ENCODE measurements at places on chromosomes 11 and 22. TPM values are rescaled to one million over a fixed set of nuclear protein-coding genes. Genes with fewer than 3 reads are reported as not detected.

DNA sequence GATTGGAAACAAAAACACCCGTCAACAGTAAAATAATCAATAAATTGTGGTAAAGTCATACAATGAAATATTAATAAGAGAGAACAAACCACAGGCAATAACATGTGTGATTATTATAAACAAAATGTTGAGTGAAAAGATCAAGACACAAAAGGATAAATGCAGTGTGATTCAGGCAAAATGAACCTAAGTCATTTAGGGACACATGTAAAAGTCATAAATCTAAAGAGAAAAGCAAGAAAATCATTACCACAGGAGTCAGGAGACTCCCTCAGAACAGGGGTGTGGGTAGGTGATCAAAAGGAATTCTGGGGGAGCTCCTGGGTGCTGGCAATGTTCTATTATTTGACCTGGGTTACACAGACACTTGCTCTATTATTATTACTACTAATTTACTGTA lies 47.9 kb upstream of the PPP2R1B start:
- no peak for DNase-seq
- no peak overlapping the region for H3K4me3 ChIP-seq
- H3K27ac ChIP-seq, result peak overlapping the region; percentile 40
- H3K4me1 ChIP-seq, result peaks cover 8% of the 10 kb centered on the region
- 0 out of 2 replicates have a peak, but pooled peaks cover 2% of the 10 kb centered on the region for H3K36me3 ChIP-seq

- no peak overlapping the region for H3K27ac ChIP-seq
- H3K27me3 ChIP-seq, result no peaks in the 10 kb centered on the region
- peaks cover 3% of the 10 kb centered on the region for H3K4me1 ChIP-seq
These were observed 21.4 kb upstream of the TMEM184B start for GRCh38 chr22:38294193-38294592.

GRCh38 chr11:36098087-36098486 lies 154.2 kb downstream of the LDLRAD3 start:
- H3K4me1 ChIP-seq, result peaks cover 5% of the 10 kb centered on the region
- H3K36me3 ChIP-seq, result peaks cover 1% of the 10 kb centered on the region
- no peak overlapping the region for H3K27ac ChIP-seq
- no peaks in the 10 kb centered on the region for H3K27me3 ChIP-seq

Gene MIF
- polyA plus RNA-seq, result 798 TPM

- peaks cover 10% of the 10 kb centered on the region for H3K27me3 ChIP-seq
- H3K36me3 ChIP-seq, result no peaks in the 10 kb centered on the region
- H3K27ac ChIP-seq, result no peak overlapping the region
- no peak for DNase-seq
- H3K4me3 ChIP-seq, result no peak overlapping the region
- no peaks in the 10 kb centered on the region for H3K4me1 ChIP-seq
These were observed 1.5 kb downstream of the KDM4F start for GRCh38 chr11:95050595-95051202.

DNA sequence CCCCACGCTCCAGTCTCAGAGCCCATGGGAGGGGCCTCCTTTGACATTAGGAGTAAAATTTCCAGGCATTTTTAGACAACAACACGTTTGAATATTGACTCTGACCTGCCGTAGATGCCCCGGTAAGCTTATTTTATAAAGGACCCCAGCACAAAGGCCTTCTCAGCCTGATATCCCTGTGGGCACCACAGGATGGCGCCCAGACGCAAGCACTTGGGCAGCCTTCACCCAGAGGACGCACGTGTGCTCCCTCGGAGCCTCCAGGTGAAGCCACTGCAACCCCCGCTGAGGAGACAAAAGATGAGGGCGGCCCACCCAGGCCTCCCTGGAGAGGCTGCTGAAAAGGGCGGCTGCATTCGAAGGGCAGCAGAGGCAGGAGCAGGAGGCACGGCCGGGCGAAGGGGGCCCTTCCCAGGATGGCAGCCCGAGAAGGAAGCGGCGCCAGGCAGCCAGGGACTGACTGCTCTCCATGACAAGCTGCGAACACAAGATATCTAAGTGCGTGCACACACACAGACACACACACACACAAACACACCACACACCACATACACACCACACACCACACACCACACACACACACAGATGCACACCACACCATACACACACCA lies 15.2 kb upstream of the TH start:
- H3K27ac ChIP-seq, result no peak overlapping the region
- no peaks in the 10 kb centered on the region for H3K4me1 ChIP-seq
- no peaks in the 10 kb centered on the region for H3K36me3 ChIP-seq
- no peak for DNase-seq

DNA sequence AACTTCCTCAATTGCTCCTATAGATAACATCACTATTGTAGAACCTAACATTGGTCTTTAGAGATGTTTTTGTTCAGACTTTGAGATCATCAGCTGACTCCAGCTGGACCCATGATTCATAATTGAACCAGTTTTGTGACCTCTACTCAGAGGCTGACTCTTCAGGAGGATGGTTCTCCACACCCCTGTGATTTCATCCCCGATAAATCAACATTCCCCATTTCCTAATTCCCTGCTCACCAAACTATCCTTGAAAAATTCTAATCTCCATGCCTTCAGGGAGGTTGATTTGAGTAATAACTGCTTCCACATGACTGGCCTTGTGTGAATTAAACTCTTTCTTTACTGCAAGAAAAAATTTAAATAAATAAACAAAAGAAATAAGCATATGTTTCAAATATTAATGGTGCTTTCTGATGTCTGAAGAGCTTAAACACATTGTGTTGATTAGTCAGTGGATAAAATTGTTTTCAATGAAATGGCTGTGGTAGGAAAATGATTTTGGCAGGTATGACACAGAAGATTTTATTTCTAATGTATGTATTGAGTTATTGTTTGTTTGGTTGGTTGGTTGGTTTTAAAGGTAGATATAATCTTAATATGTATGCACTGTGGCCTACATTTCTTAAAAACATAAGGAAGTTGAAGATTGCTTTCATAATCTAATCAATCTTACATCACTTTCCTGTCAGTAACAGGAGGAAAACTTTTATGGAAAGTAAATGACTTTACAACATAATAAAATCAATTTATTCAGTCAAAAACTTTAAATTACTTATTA lies 427.9 kb upstream of the CCDC179 start:
- H3K4me3 ChIP-seq, result no peak overlapping the region
- DNase-seq, result peak; percentile 94
- no peaks in the 10 kb centered on the region for H3K36me3 ChIP-seq
- H3K27ac ChIP-seq, result no peak overlapping the region

DNA sequence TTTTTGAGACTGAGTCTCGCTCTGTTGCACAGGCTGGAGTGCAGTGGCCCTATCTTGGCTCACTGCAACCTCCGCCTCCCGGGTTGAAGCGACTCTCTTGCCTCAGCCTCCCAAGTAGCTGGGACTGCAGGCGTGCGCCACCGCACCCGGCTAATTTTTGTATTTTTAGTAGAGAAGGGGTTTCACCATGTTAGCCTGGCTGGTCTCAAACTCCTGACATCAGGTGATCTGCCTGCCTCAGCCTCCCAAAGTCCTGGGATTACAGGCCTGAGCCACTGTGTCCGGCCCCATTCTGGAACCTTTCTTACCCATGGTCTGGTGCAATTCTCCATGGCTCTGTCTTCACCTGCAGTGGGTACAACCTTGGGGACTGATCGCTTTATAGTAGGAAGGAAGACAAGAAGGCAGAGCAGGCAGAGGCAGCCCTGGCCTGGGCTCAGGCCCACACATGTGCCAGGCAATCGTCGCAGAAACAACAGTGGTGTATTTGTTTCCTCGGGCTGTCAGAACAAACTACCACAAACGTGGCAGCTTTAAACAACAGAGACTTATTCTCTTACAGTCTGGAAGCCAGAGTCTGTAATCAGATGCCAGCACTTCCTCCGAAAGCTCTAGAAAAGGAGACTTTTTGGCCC lies 4.0 kb upstream of the PTGDR2 start:
- H3K4me3 ChIP-seq, result no peak overlapping the region
- H3K27me3 ChIP-seq, result peaks cover 9% of the 10 kb centered on the region
- no peak for DNase-seq
- no peaks in the 10 kb centered on the region for H3K36me3 ChIP-seq
- peaks cover 7% of the 10 kb centered on the region for H3K4me1 ChIP-seq
